ENCODE measurements at places on chromosomes 11 and 22.
A peak's percentile ranks its signal among the peaks of the same experiment; 100 is the strongest.

GRCh38 chr11:132942611-132943356, 589.5 kb downstream of the OPCML start:
- H3K27ac ChIP-seq, result no peak overlapping the region
- H3K27me3 ChIP-seq, result peaks cover 35% of the 10 kb centered on the region
- H3K4me3 ChIP-seq, result no peak overlapping the region
- peaks cover 4% of the 10 kb centered on the region for H3K4me1 ChIP-seq

DNA sequence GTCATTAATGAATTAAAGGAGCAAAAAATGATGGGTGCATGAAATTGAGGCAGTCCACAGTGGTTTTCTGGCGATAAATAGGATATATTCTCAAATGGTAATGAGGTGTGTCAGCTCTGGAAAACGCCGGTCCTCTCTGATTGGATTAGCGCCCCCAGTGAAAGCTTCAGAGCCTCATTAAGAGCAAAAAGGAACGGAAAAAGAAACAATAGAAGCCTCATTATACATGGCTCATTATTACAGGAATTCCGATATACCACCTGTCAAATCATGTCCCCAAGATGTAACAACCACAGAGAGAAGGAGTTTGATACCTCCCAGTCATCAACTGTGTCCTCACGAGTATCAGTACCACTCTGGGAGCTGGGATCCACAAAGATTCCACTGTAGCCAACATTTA, 175.7 kb upstream of the PITPNB start:
- no peaks in the 10 kb centered on the region for H3K36me3 ChIP-seq
- H3K4me3 ChIP-seq, result no peak overlapping the region
- no peak overlapping the region for H3K27ac ChIP-seq
- no peak for DNase-seq
- peaks cover 5% of the 10 kb centered on the region for H3K27me3 ChIP-seq
- no peaks in the 10 kb centered on the region for H3K4me1 ChIP-seq

- no peak overlapping the region for H3K27ac ChIP-seq
- peaks cover 5% of the 10 kb centered on the region for H3K27me3 ChIP-seq
- H3K4me1 ChIP-seq, result peaks cover 11% of the 10 kb centered on the region
- no peak overlapping the region for H3K4me3 ChIP-seq
- DNase-seq, result peak; percentile 25
These were observed 59.4 kb upstream of the LYVE1 start for GRCh38 chr11:10627816-10628215.

GRCh38 chr11:17687946-17688670, 31.3 kb upstream of the MYOD1 start:
- H3K4me3 ChIP-seq, result no peak overlapping the region
- H3K36me3 ChIP-seq, result no peaks in the 10 kb centered on the region

DNA sequence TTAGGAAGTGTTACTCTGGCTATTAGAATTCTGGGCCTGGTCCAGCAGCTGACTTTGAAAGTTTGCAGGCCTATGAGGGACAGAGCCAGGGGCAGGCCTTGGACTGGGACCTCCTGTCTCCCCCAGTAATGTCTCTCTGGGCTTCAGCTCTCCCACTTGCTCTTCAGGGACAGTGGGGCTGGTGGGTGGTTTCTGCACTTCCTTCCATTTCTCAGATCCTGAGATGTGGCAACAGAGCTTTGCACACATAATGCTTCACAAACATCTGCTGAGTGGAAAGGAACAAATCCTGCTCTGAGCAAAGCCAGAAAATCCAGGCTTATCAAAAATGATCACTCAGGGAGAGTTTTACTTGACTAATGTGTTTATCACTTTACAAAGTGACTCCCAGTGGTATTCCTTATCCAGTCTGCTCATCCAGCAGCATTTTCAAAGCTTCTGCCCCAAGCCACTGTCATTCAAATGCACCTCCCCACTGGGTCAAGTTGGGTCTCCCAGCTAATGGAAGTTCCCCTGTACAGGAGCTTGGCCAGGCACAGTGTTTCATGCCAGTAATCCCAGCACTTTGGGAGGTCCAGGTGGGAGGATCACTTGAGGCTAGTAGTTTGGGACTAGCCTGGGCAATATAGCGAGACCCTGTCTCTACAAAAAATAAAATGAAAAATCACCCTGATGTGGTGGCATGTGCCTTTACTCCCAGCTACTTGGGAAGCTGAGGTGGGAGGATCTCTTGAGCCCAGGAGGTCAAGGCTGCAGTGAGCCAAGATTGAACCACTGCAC, 13.5 kb upstream of the OSBP2 start:
- no peak overlapping the region for H3K4me3 ChIP-seq
- no peaks in the 10 kb centered on the region for H3K36me3 ChIP-seq
- H3K27me3 ChIP-seq, result peaks cover 33% of the 10 kb centered on the region
- no peak overlapping the region for H3K27ac ChIP-seq
- DNase-seq, result no peak

Data from activated CD8-positive, alpha-beta memory T cell treated with anti-CD3 and anti-CD28 coated beads, Interleukin-2, amount 10 ng/mL, durations not matched to agents 7 days and 5 days (primary cell).